Left hindlimb (tissue), 1 donor: ENCODE measurements at places on chromosomes 3 and 15.

GRCh38 chr3:100682056-100682853, 27.0 kb upstream of the TFG start:
- no peak for DNase-seq

- DNase-seq, result no peak
Measured at GRCh38 chr3:63351159-63352007, 73.3 kb downstream of the SYNPR start.

GRCh38 chr15:40941528-40942336, 11.5 kb upstream of the CHAC1 start:
- DNase-seq, result peak; percentile 77

DNA sequence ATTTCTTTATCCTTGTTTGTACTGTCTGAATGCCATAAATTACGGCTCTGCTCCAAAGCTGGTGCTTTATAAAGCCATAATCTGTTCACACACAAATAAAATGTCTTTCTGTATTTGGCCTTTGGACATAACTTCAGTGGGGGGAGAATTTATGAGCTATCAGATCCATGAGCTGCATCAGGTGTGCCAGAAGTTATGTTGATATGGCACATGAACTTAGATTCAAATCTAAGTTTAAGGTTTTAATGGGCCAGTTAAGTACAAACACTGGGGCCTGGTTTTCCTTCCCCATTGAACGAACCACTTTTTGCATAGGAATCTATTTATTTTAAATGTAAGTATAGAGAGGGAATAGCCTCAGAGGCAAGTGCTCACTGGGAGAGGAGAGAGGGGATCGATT, 239.9 kb downstream of the NFKBIZ start:
- DNase-seq, result no peak

DNA sequence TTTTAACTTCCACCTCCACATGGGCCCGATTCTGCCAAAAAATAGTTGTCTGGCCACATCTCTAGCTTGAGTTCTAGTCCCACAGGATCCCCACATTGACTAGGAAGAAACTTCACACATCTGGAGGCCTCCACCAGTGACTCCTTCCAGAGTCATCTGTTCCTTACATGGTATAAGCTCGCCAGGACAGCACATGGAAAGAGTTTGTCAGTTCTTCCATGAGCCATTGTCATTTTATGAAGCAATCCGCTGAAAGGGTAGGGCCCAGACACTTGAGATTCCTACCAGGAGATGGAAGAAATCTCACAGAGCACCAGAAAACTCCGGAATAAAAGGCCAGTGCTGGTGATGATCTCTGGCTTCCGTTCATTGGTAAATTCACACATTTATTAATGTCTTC, 350.5 kb upstream of the ICE2 start:
- DNase-seq, result no peak

GRCh38 chr15:23642413-23643044, 5.1 kb downstream of the MAGEL2 start:
- DNase-seq, result peak; percentile 65

GRCh38 chr3:128482175-128482574, 10.8 kb downstream of the GATA2 start:
- no peak for DNase-seq

DNA sequence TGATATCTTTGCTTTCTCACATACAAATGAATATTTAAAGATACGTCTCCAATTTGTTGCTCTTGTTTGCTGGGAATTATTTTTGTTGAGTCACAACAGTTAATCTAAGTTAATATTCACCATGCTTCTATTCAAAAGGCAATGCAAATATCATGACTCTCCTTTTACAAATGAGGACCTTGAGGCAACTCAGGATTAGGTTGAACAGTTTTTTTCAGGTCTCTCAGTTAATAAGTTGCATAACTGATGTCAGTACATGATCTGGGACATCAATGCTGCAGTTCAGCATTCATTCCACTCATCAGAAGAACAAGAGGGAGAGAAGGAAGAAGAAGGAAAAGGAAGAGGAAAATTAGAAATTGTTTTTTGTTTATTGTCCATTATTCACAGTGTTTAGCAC, 781 bp upstream of the NAALADL2 start:
- DNase-seq, result no peak

DNA sequence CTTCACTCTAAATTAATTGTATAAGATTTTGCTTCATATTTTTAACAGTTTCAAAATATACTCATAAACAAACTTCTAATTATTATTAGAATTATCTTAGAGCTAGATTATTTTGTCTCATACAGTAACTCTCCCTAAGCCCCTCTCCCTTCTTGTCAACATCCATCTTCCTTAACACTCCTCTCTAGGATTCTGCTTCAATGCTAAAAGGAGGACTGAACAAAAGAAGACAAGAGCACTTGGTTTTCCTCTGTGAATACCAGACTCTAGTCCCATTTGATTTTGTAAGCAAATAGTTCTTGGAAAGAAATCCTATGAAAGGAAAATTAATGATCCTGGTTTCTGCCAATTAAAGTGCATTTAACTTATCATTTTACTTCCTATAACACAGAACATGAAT, 91.8 kb downstream of the KCNMB2 start:
- no peak for DNase-seq

GRCh38 chr3:175003590-175003989, 144.5 kb downstream of the NAALADL2 start:
- DNase-seq, result no peak

DNA sequence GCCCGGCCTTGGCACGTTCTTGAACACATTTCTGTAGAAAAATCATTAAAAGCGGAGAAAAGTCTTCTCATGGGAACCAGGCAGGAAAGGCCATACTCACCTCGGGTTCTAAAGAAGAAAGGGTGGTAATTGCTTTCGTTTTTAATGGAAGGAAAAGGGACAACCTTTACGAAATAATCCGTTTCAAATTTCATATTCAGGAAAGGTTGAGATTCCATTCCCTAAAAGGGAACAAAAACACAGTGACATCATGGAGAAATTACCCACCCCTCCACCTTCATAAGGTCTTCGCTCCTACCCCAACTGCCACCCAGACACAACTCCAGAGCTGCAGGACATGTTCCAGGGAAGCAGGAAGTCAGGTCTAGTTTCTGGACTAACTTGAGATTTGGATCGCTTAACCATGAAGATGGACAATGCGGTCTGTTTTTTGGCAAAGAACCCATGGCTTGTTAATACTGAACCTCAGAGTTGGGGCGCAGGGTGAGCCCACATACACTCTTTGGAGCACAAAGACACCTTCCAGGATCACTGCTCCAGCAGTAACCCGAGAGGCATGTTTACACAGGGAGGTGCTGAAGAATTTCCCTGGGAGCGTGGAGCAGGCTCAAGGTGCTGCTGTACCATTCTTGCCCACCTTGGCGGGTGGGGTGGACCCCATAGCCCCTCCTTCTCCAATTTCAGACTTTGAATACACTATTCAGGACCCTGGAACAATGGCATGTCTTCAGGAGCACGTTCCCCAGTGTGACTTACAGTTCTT, 49.2 kb downstream of the SPATA12 start:
- no peak for DNase-seq

DNA sequence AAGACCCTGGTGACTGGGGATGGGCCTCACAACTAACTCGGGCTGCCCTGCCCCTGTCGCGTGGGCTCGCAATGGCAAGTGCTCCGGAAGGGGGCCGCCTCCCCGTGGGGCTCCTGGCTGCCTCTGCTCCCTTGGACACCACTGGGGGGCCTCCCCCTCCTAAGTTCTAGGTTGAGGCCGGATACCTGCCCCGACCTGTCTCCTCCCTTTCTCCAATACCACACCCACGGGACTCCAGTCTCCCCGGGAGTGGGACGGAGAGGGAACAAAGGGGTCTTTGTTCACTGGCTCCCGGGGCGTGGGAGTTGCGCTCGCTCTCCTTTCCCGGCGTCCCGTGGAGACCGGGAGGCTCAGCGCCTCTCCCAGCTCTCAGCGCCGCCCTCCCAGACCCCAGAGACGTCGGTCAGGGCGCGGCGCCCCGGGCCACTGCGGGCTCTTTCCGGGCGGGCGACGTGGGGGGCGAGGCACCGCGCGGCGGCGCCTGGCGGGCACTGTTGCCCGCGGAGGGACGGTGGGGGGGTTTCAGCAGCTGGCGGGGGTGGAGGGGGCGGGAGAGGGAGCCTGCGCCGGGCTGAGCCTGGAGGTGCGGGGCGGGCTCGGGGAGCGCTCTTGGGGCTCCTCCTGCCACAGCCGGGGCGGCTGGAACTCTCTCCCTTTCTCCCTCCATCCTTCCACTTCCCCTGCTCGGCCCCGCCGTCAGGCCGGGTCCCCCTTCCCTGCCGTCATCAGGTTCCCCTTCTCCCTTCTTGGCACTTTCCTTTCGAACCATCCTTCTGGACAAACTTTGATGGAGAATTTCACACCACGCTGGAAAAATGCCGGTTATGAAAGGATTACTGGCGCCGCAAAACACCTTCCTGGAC, at the start of gene KCNH8:
KCNH8 (plus strand) TSS at position 606 of the 863 bp plus-strand sequence; CDS start at position 816, 210 bp downstream.
- peak; percentile 35 for DNase-seq

- DNase-seq, result no peak
Measured at GRCh38 chr3:101273608-101274007, 46.8 kb downstream of the IMPG2 start.

- DNase-seq, result no peak
Measured at GRCh38 chr3:45414823-45415222, 26.4 kb downstream of the LARS2 start.

DNA sequence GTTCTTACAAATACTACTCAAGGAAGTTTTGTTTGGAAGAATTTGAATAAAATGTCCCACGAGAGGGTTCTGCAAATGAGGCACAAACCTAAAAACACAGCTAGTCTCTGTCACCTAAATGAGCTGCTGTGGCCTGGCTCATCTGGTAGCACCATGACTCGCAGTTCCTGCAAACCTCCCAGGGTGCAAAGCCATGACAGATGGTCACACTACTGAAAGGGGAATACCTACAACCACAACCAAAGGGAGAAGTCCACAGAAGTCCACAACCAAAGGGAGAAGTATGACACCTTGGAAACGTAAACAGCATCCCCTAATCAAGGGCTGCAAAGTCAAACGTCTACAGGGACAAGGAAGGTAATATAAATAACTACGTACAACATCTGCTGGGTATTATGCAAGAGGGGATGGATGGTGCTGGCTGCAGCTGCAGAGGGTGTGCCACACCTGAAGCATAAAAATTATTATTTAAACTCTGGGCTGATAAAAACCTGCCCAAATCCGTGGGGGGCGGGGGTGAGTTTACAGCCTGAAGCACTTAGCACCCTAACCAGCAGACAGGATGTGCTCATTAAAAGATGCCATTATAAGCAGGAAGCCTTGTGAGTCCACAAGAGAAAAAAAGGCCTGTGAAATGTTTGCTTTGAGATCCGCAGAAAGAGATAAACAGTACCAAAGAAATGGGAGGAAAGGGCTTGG, 184.0 kb downstream of the MAGI1 start:
- no peak for DNase-seq

GRCh38 chr15:47644722-47645121, 72.6 kb upstream of the SEMA6D start:
- no peak for DNase-seq

DNA sequence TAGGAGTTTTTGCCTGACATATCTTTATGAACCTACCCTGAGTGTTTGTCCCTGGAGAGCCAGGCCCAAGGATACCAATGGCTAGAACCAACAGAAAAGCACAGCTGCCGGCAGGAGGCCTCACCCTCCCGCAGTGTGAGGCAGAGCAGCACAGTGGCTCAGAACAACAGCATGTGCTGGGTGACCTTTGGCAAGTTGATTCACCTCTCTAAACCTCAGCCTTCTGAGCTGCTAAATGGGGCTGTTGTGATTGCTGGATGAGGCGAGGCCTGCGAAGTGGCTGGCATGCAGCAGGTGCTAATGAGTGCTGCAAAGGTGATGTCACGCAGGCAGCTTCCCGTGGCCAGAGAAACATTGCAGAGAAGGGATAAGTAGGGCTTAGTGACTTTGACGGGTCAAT, 23.3 kb downstream of the IDH2 start:
- no peak for DNase-seq

GRCh38 chr15:93610944-93611343, 521.9 kb upstream of the RGMA start:
- DNase-seq, result no peak

DNA sequence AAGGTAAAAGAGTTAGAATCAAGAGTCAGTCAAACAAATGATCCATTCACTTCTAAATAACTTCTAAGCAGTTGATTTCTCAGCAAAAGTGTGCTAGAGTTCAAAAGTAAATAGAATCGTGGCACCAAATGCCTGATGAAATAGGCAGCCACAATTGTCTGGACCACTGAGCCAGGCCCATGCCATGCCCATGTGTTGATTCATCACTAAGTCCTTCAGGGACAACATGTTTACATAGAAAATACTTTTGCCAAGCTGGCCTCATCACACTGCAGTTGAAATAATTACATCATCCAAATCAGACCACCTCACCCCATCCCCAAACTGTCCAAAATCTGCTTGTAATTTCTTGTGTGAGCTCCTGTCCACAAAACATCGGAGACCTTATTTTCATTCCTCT, 216.3 kb downstream of the IGSF11 start:
- no peak for DNase-seq

DNA sequence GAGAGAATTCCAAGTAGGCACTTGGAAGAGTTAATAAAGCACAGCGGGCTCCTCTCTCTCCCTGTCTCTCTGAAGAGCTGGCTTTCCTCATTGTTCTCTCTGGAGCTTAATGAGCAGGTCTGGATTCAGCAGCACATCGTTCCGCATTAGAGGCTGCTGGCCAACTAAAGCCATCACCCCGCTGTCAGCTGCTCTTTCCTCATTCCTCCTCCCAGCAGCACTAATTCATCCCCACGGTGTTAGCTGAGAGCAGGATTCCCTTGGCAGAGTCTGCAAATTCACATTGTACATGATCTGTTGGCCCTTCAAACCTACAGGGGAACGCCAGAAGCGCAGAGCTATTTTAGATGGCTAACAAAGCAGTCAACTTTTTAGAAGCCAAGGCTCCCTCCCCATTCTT, 44.2 kb downstream of the SGO1 start:
- peak; percentile 83 for DNase-seq

GRCh38 chr3:65638301-65638700, 400.4 kb downstream of the MAGI1 start:
- DNase-seq, result no peak

- DNase-seq, result no peak
Measured at GRCh38 chr3:52452570-52453221, 1.1 kb downstream of the TNNC1 start.
